Activated T-helper 1 cell treated with anti-CD3 and anti-CD28 coated beads, Interleukin-12 subunit alpha, Interleukin-12 subunit beta, Interleukin-2, Interleukin-4 antibody, amounts not matched to agents 30 ng/mL and 10 ng/mL and 1 ng/mL, durations not matched to agents 14 hours and 24 hours and 36 hours (primary cell): ENCODE measurements at places on chromosomes 11 and 22.

DNA sequence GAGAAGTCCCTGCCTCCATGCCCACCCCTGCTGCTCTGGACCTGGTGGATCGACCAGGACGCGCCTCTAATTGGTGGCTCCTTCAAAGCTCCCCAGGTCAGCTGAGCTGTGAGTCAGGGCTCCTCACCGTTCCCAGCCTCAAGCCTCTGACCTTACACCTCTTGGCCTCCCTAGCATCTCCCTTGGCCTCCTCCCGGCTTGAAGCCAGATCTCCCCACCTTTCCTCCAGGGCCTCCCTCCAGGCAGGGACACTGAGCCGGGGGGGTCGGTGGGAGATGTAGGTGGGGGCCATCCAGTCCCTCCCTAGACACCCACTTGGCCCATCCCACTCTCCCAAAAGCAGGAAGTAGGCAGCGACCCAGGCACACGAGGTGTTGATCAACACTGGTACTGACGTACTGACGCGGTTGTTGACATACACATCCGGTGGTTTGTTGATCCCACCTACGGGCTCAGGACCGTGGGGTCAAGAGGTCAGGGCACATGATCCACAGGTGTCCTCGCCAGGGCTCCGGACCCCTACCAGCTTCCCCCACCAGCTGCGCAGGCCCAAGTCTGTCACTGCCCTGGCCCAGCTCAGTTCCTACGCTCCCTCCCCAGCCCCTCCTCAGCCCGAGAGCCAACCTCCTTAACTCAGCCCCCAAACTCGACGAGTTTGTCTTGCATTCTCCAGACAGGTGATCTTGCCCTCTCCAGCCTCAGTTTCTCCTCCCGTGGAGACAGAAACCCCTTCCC, 802 bp downstream of the ATG2A start:
- DNase-seq: peak; percentile 52

- DNase-seq: no peak
Measured at GRCh38 chr22:20993304-20994127, 8.4 kb downstream of the THAP7 start.

GRCh38 chr22:22043296-22044078, 60.9 kb upstream of the TOP3B start:
- no peak for DNase-seq

DNA sequence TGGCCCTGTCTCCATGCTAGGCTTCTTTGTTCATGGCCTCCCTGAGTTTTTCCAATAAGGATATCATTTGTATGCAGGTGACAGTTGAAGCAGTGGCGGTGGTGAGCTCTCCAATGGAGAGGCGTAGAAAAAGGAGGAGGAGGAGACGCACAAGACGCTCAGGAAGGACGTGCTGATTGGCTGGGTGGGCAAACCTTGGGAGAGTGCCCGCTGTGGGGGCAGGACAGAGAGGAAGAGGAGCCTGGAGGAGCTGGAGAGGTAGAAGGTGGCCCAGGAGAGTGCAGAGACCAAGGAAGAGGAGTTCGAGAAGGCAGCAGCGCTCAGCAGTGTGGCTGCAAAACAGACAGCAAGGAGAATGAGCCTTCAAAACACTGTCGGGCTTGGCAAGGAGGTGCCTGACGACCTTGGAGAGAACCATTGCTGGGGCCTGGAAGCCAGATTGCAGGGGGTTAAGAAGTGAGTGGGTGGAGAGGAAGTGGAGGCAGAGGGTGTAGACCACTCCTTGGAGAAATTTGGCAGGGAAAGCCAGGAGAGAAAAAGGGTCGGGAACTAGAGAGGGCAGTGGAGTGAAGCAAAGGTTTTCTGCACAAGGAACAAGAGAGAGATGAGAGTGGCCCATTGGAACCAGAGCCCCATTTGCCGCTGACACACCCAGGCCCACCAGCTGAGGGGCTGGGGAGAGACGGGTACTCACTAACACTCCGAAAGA, 7.5 kb downstream of the CLCF1 start:
- no peak for DNase-seq

DNA sequence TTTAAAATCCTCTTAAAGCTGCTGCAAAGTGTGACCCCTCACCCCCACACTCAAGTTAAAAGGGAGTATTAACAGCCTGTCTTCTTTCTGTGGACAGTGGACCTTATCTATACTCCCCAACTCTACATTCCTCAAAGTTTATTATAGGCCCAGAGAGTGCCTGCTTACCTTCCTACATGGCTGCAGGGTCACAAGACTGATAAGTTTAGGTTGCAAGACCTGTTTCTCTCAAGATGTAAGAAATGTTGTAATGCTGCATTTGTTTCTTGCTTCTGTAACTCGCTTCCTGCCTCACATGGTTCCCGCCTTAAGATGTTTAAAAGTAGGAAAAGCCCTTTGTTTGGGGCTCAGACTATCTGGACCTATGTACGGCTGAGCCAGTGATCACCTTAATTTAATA, 10.1 kb upstream of the NXPE1 start:
- DNase-seq: no peak

- no peak for DNase-seq
Measured at GRCh38 chr11:12687216-12687623, 13.0 kb downstream of the TEAD1 start.

DNA sequence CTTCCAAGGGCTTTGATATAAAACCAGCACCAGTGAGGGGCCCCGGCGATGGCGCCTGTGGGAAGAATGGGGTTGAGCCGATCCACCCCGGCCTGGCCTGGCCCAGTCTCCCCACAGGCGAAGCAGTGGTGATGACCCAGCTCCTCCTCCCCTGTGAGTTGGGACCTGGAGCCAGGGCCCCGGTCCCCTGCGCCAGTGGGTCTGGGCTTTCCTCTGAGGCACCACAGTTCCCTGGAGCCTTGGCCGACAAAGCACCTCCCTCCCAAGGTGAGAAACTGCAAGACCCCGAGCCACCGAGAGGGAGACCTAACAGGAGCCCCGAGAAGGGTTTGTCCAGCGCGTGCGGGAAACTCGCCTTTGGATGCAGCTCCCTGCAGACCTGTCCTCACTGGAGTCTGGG, 942.9 kb downstream of the BRD1 start:
- no peak for DNase-seq

DNA sequence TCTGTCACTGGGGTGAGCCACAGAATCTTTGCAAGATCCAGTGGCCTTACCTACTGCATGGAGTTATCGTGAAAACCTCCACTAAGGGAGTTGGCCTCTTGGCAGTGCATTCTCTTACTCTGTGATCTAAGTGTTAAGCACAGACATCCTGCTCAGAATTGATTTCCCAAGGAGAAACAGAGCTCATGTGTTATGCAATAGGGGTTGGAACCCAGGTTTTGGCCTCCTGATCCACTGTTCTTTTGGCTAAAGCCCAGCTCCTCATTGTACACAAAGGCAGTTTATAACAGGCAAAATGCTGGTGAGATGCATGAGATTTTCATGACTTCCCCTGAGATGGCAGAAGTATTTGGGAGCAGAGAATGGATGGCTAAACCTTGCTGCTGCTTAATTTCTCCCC, 11.8 kb downstream of the DTX4 start:
- DNase-seq: no peak
